ENCODE measurements at places on chromosomes 2 and 18.

GRCh38 chr2:32357318-32358110 lies 691 bp downstream of the BIRC6 start:
- H3K27me3 ChIP-seq: no peaks in the 10 kb centered on the region
- DNase-seq: peak; percentile 84
- H3K4me1 ChIP-seq: no peaks in the 10 kb centered on the region
- H3K4me3 ChIP-seq: peak overlapping the region; percentile 94

GRCh38 chr2:239546541-239546940 lies 145.7 kb upstream of the HDAC4 start:
- H3K4me3 ChIP-seq: no peak overlapping the region
- no peak overlapping the region for H3K27ac ChIP-seq
- no peaks in the 10 kb centered on the region for H3K36me3 ChIP-seq
- H3K27me3 ChIP-seq: no peaks in the 10 kb centered on the region
- DNase-seq: no peak

GRCh38 chr2:85785027-85785822 lies 31.4 kb downstream of the ATOH8 start:
- no peaks in the 10 kb centered on the region for H3K4me1 ChIP-seq
- H3K27ac ChIP-seq: no peak overlapping the region

DNA sequence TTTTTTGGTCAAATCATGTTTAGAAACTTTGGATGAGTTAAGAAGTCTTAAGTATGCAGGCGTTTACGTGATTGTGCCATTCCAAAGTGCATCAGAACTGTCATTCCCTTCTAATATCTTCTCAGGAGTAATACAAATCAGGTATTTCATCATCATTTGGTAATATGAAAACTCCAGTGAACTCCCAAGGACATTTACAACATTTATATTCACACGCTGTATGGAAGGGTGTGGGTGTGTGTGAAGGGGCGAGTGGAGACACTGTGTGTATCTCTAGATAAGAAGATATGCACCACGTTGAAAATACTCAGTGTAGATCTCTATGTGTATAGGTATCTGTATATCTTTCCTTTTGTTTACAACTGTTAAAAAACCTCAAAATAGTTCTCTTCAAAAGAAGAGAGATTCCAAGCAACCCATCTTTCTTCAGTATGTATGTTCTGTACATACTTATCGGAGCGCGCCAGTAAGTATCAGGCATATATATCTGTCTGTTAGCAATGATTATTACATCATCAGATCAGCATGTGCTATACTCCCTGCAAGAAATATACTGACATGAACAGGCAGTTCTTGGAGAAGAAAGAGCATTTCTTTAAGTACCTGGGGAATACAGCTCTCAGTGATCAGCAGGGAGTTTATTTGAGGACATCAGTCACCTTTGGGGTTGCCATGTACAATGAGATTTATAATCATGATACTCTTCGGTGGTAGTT lies 29.3 kb downstream of the COX7A2L start:
- peaks cover 94% of the 10 kb centered on the region for H3K36me3 ChIP-seq
- no peaks in the 10 kb centered on the region for H3K27me3 ChIP-seq
- DNase-seq: no peak
- H3K4me1 ChIP-seq: no peaks in the 10 kb centered on the region
- H3K4me3 ChIP-seq: no peak overlapping the region

DNA sequence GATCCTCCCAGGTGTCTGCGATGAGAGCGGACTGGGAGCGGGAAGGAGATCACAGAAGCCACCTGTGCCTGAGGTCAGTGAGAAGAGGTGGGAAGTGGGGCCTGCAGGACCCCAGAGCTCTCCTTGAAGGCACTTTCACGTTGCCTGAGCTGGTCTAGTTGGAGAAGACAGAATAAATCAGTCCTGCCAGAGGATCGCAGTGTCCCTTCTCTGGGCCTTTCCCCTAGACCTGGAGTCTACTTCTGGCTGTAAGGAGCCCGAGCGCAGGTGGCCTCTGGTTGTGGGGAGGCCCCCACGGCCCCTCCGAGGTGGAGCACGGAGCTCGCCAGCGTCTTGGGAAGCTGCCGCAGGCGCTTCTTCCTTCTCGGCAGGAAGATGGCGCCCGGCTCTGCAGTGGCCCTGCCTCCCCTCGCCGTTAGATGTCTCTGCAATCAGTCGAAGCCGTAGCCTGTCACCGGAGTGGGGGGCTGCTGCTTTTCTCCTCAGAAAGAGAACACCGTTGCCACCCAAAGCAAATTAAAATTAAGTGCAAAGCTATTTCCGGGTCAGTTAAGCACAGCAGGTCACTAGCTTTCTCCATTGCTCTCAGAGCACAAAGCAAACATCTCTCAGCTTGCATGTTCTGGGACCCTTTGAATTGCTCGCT lies 212.0 kb upstream of the MYT1L start:
- no peaks in the 10 kb centered on the region for H3K36me3 ChIP-seq
- DNase-seq: peak; percentile 82
- H3K27ac ChIP-seq: no peak overlapping the region
- no peaks in the 10 kb centered on the region for H3K4me1 ChIP-seq
- H3K27me3 ChIP-seq: no peaks in the 10 kb centered on the region
- H3K4me3 ChIP-seq: no peak overlapping the region

DNA sequence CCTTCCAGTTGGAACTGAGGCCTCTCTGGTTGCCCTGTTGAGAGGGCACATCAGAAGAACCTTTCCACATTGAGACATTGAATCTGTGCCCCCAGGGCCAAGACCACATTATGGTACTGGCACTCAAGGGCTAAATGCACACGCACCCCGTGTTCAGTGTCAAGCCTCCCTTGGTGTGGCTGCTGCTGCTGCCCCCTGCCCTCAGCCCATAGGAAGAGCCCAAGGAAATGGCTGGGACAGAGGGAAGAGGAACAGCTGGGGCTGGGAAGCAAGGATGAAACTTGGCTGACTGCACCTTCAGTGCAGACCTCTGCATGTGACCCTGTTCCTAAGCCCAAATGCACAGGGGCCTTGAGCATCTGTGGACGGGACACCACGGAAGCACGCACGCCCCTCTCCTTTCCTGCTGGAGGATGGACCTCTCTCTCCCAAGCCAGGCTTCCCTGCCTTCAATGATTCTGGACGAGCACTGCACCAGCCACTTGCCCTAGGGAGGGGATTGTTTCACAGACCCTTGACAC lies 40.2 kb downstream of the NIFK start:
- no peaks in the 10 kb centered on the region for H3K27me3 ChIP-seq
- H3K36me3 ChIP-seq: no peaks in the 10 kb centered on the region
- no peaks in the 10 kb centered on the region for H3K4me1 ChIP-seq
- no peak overlapping the region for H3K4me3 ChIP-seq

- H3K27me3 ChIP-seq: no peaks in the 10 kb centered on the region
- H3K4me1 ChIP-seq: no peaks in the 10 kb centered on the region
- H3K4me3 ChIP-seq: no peak overlapping the region
- no peaks in the 10 kb centered on the region for H3K36me3 ChIP-seq
These were observed 24.2 kb downstream of the KCNK3 start for GRCh38 chr2:26716769-26717168.

DNA sequence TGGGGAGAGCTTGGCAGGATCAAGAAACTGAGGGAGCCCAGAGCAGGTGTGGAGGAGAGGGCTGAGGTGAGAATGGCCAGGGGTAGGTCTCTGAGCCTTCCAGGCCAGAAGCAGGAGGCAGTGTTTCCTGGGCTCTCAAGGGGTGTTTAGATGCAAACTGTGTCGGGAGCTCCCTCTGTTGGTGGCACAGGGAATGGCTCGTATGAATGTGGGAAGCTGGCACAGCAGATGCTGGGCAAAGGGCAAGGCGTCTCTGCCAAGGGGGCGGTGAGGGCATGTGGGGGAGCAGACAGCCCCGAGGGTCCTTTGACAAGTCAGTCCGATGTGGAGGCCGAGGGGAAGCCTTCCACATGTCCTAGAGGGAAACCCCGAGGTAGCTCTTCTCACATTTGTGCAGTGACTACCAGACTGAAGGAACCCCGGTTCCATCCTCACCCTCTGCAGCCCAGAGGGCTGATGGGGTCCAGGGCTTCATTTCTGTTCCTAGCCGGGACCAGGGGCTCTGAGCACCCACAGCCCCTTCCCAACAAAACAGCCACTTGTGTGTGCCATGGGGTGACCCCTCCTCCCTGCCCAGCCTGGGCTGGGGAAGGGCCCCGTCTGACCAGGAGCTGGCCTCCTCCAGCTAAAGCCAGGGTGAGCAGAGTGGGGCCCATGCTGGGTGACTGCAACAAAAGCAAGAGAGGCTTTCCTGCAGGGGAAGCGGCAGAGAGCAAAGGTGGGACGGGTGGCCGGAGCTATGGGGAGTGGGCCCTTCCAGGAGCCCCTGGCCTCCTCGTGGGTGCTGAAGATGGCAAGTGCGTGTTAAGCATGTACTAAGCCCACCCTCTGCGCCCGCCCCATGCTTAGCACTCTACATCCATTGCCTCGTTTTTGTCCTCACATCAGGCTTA lies 103.4 kb downstream of the SEPTIN10 start:
- H3K4me3 ChIP-seq: no peak overlapping the region
- peak; percentile 92 for DNase-seq
- H3K4me1 ChIP-seq: no peaks in the 10 kb centered on the region
- H3K36me3 ChIP-seq: no peaks in the 10 kb centered on the region

- no peak overlapping the region for H3K4me3 ChIP-seq
- peak overlapping the region; percentile 51 for H3K27ac ChIP-seq
- no peaks in the 10 kb centered on the region for H3K36me3 ChIP-seq
- peaks cover 3% of the 10 kb centered on the region for H3K4me1 ChIP-seq
- DNase-seq: no peak
These were observed 26.6 kb upstream of the IHH start for GRCh38 chr2:219087361-219087760.

GRCh38 chr2:23092831-23093230 lies 292.1 kb upstream of the KLHL29 start:
- H3K36me3 ChIP-seq: no peaks in the 10 kb centered on the region
- DNase-seq: no peak
- H3K27ac ChIP-seq: peak overlapping the region; percentile 59
- H3K4me1 ChIP-seq: no peaks in the 10 kb centered on the region
- no peaks in the 10 kb centered on the region for H3K27me3 ChIP-seq
- H3K4me3 ChIP-seq: no peak overlapping the region

GRCh38 chr2:230308402-230309000 lies 18.5 kb upstream of the SP140L start:
- H3K36me3 ChIP-seq: no peaks in the 10 kb centered on the region
- H3K27ac ChIP-seq: no peak overlapping the region
- no peak for DNase-seq
- H3K27me3 ChIP-seq: no peaks in the 10 kb centered on the region

DNA sequence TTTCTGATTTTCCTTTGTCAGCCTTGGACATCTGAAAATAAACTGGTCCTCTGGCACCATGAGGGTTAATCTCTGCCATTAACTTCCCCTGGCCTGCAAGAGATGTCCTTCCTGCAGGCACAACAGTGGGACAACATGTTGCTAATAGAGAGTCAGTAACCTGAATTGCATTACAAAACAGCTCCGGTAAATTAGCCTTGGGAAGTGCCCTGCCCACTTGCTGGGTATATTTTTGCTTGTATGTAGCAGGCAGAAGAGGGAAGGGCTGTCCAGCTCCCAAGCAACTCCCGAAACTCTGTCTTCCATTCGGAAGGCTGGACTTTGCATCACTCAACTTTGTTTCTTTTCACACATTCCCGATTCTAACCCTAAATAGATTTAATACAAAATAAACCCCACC lies 104.4 kb upstream of the ATP8B1 start:
- DNase-seq: no peak
- H3K36me3 ChIP-seq: no peaks in the 10 kb centered on the region
- no peak overlapping the region for H3K4me3 ChIP-seq
- no peak overlapping the region for H3K27ac ChIP-seq

DNA sequence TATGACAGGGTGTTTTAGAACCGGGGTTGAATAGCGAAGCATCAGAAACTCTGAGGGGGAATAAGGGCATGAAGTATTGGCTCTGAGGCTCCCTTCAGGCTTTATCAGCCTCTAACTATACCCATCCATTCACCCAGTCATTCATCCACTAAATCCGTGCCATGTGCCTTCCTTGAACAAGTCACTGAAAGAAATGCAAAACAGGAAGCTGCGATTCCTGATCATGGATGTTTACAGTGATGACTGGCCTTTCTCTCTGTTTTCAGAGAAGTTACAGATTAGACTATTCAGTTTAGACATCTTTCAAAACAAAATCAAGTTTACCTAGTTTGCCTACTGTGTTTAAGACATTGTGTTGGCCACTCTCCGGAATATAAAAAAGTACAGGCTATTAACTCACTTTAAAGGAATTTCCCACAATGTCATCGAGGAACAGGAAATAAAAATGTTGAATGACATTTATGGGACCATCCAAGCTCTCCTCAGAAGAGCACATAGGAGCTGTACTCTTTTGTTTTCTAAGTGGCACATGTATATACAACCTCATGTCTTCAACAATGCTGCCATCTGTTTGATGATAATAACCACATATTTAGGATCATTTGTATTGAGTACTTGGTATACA lies 43.8 kb upstream of the SLC14A1 start:
- no peak for DNase-seq
- no peak overlapping the region for H3K27ac ChIP-seq
- H3K4me1 ChIP-seq: no peaks in the 10 kb centered on the region
- H3K36me3 ChIP-seq: no peaks in the 10 kb centered on the region
- no peak overlapping the region for H3K4me3 ChIP-seq

- DNase-seq: no peak
- H3K27me3 ChIP-seq: no peaks in the 10 kb centered on the region
These were observed 55.3 kb upstream of the SERPINE2 start for GRCh38 chr2:224094413-224094812.

- no peaks in the 10 kb centered on the region for H3K4me1 ChIP-seq
- no peaks in the 10 kb centered on the region for H3K27me3 ChIP-seq
- no peak for DNase-seq
- H3K4me3 ChIP-seq: no peak overlapping the region
- no peak overlapping the region for H3K27ac ChIP-seq
- no peaks in the 10 kb centered on the region for H3K36me3 ChIP-seq
These were observed 145.7 kb upstream of the CDH19 start for GRCh38 chr18:66749481-66750035.

GRCh38 chr2:96523659-96524481 lies 12.7 kb upstream of the ARID5A start:
- DNase-seq: peak; percentile 35
- no peak overlapping the region for H3K27ac ChIP-seq
- no peaks in the 10 kb centered on the region for H3K4me1 ChIP-seq
- H3K27me3 ChIP-seq: peaks cover 29% of the 10 kb centered on the region
- no peaks in the 10 kb centered on the region for H3K36me3 ChIP-seq

- H3K4me3 ChIP-seq: no peak overlapping the region
- no peaks in the 10 kb centered on the region for H3K27me3 ChIP-seq
- no peak for DNase-seq
- H3K36me3 ChIP-seq: no peaks in the 10 kb centered on the region
- H3K4me1 ChIP-seq: peaks cover 3% of the 10 kb centered on the region
These were observed 78.7 kb downstream of the ICOS start for GRCh38 chr2:204015118-204015843.

GRCh38 chr2:14866736-14867352 lies 234.3 kb downstream of the LRATD1 start:
- no peak overlapping the region for H3K4me3 ChIP-seq
- no peak for DNase-seq
- no peaks in the 10 kb centered on the region for H3K27me3 ChIP-seq
- no peaks in the 10 kb centered on the region for H3K4me1 ChIP-seq
- no peaks in the 10 kb centered on the region for H3K36me3 ChIP-seq

GRCh38 chr2:42029171-42029570 lies 18.6 kb upstream of the PKDCC start:
- no peak overlapping the region for H3K4me3 ChIP-seq
- H3K27ac ChIP-seq: no peak overlapping the region
- H3K4me1 ChIP-seq: peaks cover 32% of the 10 kb centered on the region
- no peaks in the 10 kb centered on the region for H3K36me3 ChIP-seq
- no peaks in the 10 kb centered on the region for H3K27me3 ChIP-seq
